Vagina (tissue), 2 donors: ENCODE measurements at places on chromosomes 12 and 14.

- no peak for DNase-seq
These were observed 62.8 kb upstream of the NAV3 start for GRCh38 chr12:77767756-77768343.

- DNase-seq, result no peak
These were observed 991.9 kb downstream of the FLRT2 start for GRCh38 chr14:86521843-86522242.

DNA sequence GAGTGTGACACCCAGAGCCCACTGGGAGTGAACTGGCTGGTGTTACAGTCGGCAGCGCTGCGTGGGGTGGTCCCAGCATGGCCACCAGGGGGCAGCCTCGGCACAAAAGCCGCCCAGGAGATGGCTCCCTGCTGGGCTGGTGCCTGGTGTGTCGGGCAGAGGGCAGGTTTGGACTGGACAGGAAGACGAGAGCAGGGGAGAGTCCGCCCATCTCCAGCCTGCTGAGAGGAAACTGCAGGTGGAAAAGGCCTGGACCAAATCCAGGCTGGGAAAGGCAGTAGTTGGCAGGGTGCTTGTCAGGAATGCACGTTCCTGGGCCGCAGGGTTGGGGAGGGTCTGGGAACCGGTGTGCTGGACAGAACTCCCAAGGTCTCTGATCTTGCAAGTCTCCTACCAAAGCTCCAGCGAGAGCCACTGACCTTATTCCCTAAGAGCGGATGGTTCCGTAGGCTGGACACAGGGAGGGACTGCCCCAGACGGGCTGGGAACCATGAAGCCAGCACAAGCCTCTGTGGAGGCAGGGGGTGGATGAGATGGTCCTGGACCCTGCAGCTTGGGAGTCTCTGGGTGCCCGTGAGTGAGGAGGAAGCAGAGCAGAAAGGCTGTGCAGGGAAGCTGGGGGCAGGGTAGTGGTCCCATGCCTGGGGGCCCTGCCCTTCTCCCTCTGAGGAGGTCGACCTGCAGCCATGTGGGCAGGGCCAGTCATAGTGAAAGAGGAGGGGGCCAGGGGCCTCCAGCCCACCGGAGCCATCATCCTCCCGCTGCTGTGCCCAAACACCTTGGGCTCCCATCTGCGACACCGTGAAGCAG is 1.8 kb downstream of the AHNAK2 start:
- no peak for DNase-seq

- no peak for DNase-seq
These were observed 493 bp downstream of the NUMB start for GRCh38 chr14:73457924-73458182.

GRCh38 chr14:106419376-106419965 is 893.1 kb downstream of the TMEM121 start:
- no peak for DNase-seq

GRCh38 chr12:132445884-132446632 is 43.9 kb upstream of the FBRSL1 start:
- DNase-seq, result no peak

- DNase-seq, result no peak
These were observed 20.3 kb downstream of the FCF1 start for GRCh38 chr14:74733221-74733620.

DNA sequence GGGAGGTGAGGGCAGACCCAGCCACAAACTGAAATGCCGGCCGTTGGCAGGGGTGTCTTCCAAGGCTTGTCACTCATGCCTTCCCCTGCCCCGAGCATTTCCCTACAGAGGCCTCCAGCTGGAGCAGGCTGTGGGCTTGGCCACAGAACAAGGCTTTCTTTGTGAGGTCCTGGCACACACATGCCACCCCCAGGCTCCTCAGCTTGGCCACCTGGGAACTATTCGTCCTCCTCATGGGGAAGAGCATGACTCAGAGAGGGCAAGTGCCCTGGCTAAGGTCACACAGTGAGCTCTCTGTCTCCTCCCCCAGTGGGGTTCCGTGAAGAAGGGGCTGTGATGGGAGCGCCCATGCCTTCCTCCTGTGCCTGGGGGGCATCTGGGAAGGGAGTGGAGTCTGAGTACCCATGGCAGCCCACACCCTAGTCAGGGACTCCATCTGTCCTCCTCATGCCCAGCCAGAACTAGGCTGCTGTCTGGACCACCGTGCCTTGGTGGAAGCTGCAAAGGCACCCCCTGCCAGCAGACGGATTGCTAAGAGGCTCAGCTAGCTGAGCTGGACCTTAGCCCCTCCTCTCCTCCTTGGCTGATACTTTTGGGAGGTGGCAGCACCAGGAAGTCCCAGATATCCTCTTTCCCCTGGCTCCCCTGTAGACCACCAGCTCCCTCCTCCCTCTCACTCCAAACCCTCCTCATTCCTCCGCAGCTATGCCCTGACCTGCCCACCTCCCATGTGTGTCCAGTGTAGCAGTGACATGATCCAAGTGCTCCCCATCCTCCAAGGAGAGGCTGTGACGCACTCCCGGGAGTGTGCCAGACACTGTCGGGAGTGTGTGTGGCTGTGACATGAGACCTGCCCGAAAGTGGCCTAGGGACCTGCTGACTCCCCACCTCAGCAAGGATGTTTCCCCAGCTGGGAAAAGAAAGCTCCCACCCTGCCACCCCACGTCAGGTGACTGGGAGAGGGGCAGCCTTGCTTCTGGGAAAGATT is 21.4 kb downstream of the ABCB9 start:
- no peak for DNase-seq

GRCh38 chr12:110349096-110349495 is 54.4 kb downstream of the ANAPC7 start:
- DNase-seq, result no peak

DNA sequence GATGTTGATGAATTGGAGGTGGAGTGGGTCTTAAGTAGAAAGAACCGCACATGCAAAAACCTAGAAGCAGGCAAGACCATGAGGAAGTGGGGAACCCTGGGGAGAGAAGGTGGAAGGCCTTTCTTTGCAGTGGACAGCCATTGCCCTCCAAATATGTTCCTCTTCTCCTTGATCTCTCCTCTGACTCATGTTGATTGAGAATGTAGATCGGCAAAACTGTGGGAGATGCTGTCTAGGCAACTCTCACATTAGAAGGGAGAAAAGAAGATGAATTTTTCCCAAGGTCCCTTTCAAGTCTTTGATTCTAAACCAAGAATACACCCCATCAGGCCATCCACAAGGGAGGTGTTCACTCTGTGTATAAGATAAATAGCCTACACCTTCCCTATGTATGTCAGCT is 257.5 kb downstream of the MSRB3 start:
- no peak for DNase-seq

DNA sequence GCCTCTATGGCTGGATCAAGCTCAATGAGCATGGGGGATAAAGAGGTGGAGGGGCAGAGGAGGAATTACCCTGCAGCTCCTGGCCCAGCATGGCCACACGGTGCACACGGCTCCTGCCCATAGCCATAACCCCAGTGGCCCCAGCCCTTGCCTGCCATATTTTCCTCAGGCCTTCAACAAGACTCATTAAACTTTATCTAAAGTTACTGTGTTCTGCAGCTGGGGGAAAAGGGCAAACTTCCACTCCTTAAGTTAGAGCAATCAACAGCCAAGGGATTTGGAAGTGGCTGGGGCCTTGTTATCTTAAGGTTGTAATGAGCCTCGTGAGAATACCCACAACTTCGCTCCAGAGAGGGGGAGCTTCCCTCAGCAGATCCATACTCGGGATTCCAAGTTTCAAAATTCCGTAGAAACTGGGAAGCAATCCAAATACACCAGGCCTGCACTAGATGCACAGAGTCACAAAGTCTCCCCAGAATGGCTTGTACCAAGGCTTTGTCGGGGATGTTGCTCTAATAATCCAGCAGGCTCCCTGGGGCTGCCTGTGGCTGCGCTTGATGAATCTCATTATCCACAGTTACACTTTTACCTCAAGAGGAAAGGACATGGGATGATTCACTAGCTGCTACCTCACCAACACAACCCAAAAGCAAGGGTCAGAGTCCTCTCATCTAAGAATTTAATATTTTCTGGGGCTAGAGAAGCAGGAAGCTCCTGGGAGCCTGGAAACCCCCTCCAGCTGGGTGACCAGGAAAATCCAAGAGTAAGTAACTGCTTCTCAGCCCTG is 13.0 kb upstream of the OR6J1 start:
- DNase-seq, result peak; percentile 52

DNA sequence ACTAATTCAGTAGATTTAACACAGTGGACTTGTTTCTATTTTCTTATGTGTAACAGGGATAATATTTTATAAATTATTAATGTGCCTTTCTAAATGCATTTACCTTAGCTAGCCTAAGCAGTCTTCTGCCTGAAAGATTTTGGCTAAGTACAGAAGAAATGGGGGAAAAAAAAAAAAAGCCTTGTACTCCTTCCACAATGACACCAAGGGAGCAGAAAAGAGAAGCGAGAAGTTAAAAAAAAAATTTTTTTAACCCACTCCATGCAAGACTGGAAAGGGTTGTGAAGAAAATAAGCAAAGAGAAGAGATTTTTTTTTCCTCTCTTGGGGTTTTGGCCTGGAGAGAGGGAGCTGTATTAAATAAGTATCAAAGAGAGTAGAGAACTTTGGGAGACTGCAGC is 28.7 kb downstream of the NELL2 start:
- DNase-seq, result no peak

DNA sequence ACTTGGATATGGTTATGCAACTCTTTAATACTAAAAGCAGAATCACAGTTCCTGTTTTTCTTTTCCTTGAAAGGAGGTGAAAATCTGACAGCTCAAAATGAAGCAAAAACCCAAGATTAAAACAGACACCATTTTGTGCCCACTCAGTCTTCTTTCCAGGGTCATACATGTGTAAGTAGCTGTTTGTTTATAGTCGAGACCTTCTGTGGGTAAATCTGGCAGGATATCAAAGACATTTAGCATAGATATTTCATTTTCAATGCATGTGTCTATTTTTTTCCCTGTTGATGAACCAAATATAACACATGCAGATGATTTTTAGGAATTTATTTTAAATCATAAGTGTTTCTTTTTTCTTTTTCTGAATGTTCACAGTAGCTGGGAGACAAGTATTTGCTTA is 398.8 kb downstream of the FOXG1 start:
- DNase-seq, result no peak
